ENCODE measurements at places on chromosomes 5 and 9.

GRCh38 chr9:109780453-109781033 is 545 bp downstream of the PALM2AKAP2 start:
- DNase-seq, result no peak

DNA sequence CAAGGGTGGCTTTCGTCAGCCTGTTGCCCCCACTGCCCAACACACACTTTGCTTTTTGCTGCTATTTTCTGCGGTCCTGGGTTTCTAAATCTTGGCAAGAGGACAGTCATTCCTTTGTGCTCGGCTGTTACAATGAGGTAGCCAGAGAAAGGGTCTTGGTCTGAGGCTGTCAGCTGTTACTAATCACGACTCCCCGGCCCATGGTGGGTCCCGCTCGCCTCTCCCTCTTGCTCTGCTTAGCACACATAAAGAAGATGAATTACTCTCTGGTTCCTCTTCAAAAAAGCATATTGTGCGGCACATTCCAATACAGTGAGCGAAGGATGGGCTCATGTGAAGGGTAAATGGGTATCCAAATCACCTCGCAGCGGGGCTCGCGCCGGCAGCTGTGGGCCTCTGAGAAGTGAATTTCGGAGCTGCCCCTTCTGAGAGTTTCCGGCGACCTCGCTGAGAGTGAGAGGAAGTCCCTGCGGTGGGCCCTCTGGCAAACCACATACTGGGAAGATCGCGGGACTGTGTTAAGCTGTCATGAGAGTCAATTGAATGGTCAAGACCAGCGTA is 56.0 kb downstream of the SLC1A3 start:
- no peak for DNase-seq

DNA sequence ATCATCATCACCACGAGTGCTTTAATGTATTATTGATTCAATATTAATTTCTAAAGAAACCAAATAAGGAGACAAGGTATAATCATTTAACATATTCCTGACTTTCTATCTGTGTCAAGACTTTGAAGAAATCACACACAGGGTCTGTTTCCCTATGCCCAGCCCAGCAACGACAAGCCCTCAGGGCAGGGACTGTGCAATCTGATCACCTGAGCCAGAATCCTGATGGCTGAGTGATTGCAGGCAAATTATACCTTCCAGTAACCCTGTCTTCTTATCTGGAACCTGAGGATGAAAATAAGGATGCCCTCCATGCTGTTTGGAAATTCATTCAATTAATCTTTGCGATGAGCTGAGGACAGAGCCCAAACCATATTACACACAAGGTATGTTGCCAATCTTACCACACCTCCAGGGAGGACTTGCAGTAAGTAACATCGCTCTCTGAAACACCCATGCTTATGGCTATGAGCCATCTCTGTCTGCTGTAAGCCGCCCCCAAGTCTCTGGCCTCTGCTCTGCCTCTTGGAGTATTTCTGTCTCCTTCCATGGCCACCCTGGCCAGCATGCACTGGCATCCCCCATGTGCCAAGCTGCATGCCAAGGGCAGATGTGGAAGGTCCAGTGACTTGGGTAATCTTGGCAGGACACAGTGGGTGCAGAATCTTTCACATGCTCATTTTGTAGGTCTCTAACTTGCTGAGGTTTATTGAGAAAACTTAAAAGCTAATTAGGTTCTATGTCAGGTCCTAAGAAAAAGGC is 10.6 kb downstream of the TAS2R1 start:
- no peak for DNase-seq

- no peak for DNase-seq
Observed at GRCh38 chr9:11946531-11946930, 746.7 kb upstream of the TYRP1 start.

- no peak for DNase-seq
Observed at GRCh38 chr5:56812110-56812509, 3.2 kb upstream of the MAP3K1 start.

GRCh38 chr5:159510282-159510681 is 180.0 kb upstream of the IL12B start:
- DNase-seq, result no peak

DNA sequence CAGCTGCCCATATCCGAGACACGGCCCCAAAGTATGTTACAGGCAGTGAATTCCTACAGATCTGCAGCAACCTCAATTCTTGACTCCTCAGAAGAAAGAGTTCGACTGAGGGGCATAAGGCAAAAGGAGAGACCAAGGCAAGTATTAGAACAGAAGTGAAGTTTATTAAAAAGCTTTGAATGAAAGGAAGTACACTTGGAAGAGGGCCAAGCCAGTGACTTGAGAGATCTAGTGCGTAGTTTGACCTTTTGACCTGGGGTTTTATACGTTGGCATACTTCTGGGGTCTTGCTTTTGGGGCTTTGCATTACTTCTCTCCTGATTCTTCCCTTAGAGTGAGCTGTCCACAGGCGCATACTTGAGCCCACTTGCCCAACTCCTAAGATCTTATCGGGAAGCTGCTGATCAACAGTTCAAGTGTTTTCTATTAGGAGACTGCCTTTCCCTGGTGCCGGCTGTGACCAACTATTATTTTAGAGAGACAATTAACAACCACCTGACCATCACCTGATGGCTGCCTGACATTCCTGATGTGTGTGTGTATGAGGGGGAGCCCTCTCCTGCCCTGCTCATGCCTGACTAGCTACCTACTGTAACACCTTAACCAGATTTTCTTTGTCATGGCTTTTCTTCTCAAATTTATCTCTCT is 1.5 kb upstream of the DEPDC1B start:
- DNase-seq, result no peak

- no peak for DNase-seq
Observed at GRCh38 chr5:124677374-124678351, 68.8 kb downstream of the ZNF608 start.

DNA sequence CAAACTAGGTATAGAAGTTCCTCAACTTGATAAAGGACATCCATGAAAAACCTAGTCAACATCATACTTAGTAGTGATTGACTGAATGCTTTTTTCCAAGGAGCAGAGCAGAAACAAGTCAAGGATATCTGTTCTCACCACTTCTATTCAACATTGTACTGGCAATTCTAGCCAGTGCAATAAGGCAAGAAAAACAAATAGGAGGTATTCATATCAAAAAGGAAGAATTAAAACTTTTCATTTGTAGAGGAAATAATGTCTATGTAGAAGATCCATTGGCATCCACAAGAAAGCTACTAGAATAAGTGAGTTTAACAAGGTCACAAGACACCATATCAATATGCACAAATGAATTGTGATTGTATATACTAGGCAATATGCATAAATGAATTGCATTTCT is 28.2 kb upstream of the ORM1 start:
- DNase-seq, result no peak

DNA sequence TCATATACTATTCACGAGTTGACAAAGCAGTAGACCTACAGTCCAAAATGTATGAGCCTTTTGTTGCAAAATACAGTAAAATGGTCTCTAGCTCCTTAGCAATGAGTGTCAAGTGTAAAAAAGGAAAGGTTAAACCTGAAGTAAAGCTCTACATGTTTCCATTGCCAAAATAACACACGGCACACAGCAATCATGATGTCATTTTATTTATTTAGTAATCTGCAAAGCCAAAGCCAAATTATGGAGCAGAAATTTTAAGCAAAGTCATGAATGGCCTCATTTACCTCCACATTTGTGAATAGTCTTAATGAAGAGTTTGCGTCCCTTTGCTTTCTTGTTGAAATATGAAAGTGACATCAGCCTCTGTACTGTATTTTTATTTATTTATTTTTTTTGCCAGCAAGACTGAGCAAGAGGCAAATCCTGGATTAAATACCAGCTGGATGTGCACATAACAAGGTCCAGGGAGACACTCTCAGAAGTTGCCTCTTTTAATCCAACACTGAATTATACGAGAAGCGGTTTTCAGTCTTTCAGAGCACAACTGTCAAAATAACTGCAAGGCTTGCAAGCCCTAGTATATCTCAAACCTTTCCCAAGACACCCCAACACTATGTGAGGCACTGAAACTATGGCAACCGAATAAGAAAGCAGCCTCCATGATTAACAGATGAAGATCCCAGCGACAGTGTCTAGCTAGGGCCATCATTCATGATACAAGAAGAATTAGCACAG is 9.7 kb downstream of the SEMA6A start:
- no peak for DNase-seq

- DNase-seq, result no peak
Observed at GRCh38 chr5:63774939-63775338, 187.3 kb downstream of the HTR1A start.

All from GM12891 (cell line).